ENCODE measurements at places on chromosomes 12 and 14.

GRCh38 chr12:16984484-16984883 is 378.5 kb upstream of the LMO3 start:
- DNase-seq = no peak

- no peak for DNase-seq
Observed at GRCh38 chr12:56528846-56529245, 7.2 kb downstream of the RBMS2 start.

- DNase-seq = no peak
Observed at GRCh38 chr14:38367922-38368321, 112.0 kb upstream of the CLEC14A start.

DNA sequence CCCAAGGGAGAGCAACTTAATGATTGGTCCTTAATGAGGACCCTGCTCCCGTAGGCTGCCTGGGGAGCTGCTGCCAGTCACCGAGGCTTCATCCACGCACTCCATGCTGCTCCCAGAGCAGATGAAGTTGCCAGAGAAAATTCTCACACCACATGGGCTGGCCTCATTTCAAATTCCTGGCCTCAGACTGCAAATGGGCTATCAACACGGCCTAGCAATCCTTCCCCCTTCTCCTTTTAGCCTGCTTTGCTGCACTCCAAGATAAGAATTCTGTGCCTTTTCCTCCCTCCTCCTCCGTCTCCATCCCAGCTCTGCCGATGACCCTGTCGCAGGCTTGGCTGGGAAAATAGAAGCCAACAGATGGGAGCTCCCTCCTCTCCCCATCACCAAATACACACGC is 10.8 kb upstream of the DGLUCY start:
- no peak for DNase-seq

DNA sequence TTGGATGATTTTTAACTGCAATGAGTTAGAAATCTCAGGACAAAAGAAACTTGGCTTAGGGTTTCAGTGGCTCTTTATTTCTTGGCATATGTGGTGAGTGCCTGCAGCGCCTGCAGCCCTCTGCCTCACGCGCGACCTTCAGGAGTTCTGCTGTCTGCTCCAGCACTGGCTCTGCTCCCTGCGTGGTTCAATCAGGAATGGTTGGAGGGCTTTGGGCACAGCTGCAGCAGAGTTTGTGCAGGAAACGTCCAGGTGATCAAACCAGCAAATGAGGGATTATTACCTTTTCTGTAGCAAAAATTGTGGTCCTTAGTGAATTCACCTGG is 19.8 kb downstream of the PPM1H start:
- no peak for DNase-seq

Data from GM20000 (cell line).